A172 (cell line): ENCODE measurements at places on chromosomes 11 and 22. TPM values are rescaled to one million over a fixed set of nuclear protein-coding genes. Genes with fewer than 3 reads are reported as not detected.

The IL10RA gene
- total RNA-seq = 0.12 TPM in 1 of 2 replicates, not detected in the other

The SLC5A4 gene
- not detected in 2 replicates for total RNA-seq

The CNTN5 gene
- 0.12 and 0.26 TPM in 2 replicates for total RNA-seq

The APOL6 gene
- 2.6 and 3.3 TPM in 2 replicates for total RNA-seq

The LGALS12 gene
- total RNA-seq = not detected in 2 replicates

The MAPK8IP2 gene
- total RNA-seq = 7.9 and 10.8 TPM in 2 replicates

The TEX12 gene
- total RNA-seq = not detected in 2 replicates

- DNase-seq = no peak
Measured at GRCh38 chr11:42175203-42175602, 715.8 kb upstream of the LRRC4C start.

DNA sequence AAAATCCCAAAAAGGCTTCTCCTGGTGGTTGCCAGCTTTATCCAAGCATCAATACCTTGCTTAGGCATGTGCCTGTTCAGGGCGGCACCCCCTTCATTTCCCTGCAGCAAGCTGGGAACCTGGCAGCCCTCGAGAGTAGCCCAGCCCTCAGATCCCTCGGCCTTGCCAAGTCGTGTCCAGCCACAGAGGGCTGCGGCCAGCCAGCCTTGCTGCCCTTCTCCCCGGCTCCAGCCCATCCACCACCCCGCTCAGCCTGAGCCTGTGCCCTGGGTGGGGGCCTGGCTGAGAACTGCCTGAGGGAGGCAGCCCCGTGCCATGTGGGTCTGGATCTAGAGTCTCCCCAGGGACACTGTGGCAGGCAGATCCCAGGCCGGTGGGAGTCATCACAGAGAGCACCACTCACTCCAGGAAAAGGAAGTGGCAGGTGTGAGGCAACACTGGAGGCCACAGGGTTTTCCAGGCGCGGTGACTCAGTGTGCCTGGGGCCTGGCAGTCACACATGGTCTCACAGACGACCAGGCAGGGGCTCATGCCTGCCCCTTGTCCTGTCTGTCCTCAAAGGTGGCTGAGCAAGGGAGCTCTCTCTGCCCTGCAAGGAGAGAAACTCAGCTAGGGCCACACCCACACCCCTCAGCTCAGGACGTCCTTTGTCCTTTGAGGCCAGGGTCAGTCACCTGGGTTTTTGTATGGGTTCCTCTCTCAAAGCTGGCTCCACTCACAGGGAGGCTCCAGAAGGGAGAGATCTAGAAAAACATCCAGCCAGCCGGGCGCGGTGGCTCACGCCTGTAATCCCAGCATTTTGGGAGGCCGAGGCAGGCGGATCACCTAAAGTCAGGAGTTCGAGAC, 12.2 kb upstream of the CDC42BPG start:
- DNase-seq = peak; percentile 96

DNA sequence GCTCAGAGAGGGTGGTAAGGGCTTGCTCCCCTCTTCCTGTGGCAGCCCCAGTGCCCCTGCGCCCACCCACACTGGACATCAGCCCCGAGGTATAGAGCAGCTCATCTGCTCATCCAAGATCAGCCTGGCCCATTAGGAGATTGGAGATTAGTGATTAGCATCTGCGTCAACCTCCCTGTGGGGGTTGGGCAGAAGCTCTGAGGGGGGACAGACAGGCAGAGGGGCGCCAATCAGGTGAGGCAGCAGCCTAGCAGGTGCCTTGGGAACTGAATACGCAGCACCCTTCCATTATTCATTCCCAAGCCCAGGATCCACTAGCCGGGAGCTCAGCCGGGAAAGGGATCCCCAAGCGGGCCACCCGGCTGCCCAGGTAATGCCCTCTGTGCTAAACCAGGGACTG, 11.0 kb downstream of the SMTN start:
- no peak for DNase-seq

- DNase-seq = no peak
Measured at GRCh38 chr22:37926771-37927636, 20.9 kb downstream of the MICALL1 start.

DNA sequence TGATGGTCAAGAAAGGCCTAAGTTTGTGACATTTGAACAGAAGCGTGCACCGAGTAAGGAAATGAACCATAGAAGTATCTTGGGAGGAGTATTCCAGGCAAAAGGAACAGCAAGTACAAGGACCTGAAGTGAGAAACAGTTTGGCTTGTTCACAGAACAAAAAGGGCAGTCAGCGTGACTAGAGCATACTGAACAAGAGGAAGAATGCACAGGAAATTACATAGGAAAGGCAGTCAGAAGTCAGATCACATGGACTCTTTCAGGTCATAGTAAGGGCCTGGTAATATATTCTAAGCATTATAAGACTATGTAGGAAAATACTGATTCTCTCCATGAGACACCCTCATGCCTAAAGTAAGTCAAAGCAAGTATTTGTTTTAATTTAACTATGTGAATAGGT, 52.3 kb upstream of the GAB2 start:
- DNase-seq = no peak

DNA sequence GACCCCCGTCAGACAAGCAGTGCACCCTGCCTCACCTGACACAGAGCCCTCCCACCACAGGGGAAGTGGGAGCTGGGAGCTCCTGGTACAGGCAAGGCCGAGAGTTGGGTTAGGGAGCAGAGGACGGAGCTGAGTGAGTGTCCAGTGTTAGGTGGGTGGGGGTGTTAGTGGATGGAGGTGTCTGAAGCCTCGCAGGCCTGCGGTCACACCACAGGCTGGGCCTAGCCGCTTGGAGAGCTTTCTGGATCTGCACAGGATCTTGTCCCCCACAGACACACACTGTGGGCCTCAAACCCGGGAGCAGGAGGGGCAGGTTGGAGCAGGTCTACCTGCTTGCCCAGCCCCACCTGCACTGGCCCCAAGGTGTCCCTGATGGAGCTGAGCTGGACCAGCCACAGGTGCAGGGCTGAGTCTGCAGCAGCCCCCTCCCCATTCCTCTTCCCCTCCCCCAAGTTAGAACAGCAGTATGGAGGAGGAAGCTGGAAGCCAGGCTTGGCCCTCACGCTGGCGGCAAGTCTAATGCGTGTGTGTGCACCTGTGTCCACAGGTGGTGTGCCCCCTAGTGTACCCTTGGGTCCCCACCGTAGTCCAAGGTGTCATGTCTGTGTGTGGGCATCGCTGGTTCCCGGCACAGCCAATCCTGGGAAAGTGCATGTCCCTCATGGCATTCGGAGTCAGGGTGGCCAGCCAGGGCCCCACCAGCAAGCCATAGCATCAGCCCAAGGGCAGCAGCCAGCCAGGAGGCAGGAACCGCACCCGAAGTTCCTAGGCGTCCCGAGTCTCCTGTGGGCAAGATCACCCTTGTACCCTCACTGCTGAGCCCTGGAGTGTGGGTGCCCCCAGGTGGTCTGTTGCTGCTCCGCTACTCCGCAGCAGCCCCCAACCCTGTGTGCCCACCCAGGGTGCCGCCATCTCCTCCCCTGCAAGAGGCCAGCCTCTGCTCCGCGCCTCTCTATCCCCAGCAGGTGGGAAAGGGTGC, 2.0 kb upstream of the GATD1 start:
- DNase-seq = no peak

GRCh38 chr11:120058931-120059330, 79.0 kb downstream of the TRIM29 start:
- DNase-seq = no peak

- no peak for DNase-seq
Measured at GRCh38 chr11:110928391-110928790, 216.2 kb upstream of the ARHGAP20 start.
